ENCODE measurements at places on chromosomes 6 and 20. TPM values are rescaled to one million over a fixed set of nuclear protein-coding genes. Genes with fewer than 3 reads are reported as not detected.

- no peak for DNase-seq
These were observed 226.5 kb downstream of the ANKRD60 start for GRCh38 chr20:58001946-58002345.

DNA sequence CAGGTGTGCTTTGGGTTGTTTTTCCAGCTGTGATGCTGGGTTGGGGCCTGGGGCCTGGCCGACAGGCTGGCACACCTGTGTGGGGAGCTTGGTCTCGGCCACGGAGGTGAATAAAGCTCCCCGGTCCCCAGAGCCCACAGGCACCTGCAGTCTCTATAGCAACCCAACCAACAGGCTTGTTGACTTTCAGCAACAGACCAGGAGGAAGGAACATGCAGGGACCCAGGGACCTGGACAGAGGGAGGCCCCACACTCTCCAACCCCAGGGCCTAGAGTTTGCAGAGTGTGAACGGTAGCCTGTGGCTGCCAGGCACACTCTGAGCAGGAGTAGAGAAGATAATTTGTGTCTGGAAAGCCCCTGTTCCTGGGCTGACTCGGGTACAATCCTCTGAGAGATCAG lies 14.6 kb upstream of the SYNJ2 start:
- DNase-seq: no peak

- DNase-seq: no peak
These were observed 13.5 kb downstream of the STK35 start for GRCh38 chr20:2114990-2115681.

DNA sequence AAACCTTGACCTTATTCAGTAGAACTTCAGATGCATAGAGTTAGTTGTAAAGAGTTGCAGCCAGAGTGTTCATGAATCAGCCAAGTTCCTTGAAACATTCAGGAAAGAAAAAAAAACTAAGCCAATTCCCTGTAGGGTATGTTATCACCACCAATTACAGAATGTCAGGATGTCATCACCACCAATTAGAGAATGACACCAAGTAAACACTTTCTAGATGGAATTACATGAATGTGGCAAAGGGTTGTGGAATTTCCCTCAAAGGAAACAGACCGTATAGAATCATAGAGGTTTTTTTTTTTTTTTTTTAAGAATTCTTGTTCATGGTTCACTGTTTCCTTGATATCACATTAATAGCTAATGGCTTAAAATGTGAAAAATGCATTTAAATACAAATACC lies 472.1 kb upstream of the RNF217 start:
- DNase-seq: no peak

HLA-DMA gene
- 13.3 TPM for polyA plus RNA-seq

DNA sequence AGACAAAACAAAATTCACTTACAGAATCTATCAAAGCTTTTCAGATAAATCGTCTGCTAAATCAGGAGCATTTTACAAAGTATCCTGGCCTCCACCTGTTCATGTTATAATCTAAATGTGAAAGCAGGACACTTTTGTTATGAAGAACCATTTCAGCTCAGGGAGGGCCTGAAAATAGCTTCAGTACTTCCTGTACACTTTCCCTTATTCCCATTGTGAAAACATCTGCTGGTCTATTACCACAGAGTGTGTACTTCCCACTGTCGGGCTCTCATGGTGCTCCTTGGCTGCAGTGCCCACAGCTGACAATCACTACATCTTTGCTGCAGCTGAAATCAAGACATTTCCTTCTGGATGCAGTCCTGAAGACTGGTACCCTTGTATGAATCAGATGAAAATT lies 128.1 kb downstream of the OPRM1 start:
- DNase-seq: no peak

TAP1 gene
- polyA plus RNA-seq: 11.9 TPM

GRCh38 chr6:5850848-5851255 lies 155.9 kb downstream of the NRN1 start:
- DNase-seq: no peak

APOBEC2 gene
- polyA plus RNA-seq: 0.38 TPM

CRIP3 gene
- polyA plus RNA-seq: 2.2 TPM

BPIFB1 gene
- not detected for polyA plus RNA-seq

- no peak for DNase-seq
These were observed 388.0 kb downstream of the GJA1 start for GRCh38 chr6:121823437-121823851.

GRCh38 chr6:31083742-31084354 lies 28.5 kb downstream of the C6orf15 start:
- no peak for DNase-seq

DNA sequence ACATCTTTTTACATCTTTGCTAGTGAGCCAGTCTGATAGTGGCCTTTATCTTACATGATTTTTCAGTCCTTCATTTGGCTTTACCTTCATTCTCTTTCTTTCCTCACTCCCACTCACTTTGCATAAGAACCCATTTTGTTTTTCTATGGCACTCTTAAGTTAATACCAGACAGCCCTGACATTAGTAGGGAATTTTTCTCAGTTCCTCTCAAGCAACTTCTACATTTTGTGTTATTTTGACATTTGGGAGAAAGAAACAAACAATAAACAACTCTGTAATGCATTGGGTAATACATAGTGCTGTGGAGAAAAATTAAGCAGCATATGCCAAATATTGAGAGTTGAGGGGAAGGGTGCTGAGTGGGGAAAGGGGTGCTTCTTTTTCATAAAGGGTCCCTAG lies 524.1 kb upstream of the JAG1 start:
- no peak for DNase-seq

MUCL3 gene
- 0.13 TPM for polyA plus RNA-seq

- no peak for DNase-seq
These were observed 148.1 kb downstream of the MOXD1 start for GRCh38 chr6:132253211-132253610.

DNA sequence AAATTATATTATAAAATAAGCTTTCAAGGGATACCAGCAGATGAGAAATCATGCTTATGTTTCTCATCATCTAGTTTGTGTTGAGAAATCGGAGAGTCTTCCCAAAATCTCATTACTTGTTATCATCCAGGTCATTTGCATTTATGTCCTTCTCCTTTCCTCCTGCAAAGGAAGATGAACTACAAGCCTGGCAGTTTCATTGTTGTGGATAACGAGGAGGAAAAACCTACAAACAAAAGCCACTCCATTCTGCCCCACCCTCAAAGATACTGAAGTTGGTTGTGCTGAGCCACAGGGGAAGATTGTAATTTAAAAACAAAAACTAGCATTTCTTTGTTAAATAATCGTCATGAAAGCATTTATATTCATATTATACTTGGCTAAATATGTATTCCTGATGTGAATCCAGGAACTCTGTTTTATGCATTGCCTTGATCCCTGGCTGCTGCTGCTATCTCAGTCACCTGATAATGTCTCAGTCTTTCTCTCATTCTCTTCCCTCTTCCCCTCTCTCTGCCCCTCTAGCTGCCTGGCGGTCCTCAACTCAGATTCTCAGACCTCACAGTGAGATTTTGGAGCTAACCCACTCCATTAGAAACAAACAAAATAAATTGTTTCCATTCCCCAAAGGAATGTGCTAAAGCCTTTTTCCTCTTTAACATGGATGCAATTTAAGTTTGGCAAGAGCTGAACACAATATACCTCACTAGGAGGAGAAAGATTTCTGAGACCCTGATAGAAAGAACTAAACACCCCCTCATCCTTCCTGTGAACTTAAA lies 185.3 kb downstream of the ADAT2 start:
- DNase-seq: no peak

GRCh38 chr6:20061952-20062351 lies 150.3 kb downstream of the MBOAT1 start:
- no peak for DNase-seq

KLC4 gene
- polyA plus RNA-seq: 50.0 TPM

DNA sequence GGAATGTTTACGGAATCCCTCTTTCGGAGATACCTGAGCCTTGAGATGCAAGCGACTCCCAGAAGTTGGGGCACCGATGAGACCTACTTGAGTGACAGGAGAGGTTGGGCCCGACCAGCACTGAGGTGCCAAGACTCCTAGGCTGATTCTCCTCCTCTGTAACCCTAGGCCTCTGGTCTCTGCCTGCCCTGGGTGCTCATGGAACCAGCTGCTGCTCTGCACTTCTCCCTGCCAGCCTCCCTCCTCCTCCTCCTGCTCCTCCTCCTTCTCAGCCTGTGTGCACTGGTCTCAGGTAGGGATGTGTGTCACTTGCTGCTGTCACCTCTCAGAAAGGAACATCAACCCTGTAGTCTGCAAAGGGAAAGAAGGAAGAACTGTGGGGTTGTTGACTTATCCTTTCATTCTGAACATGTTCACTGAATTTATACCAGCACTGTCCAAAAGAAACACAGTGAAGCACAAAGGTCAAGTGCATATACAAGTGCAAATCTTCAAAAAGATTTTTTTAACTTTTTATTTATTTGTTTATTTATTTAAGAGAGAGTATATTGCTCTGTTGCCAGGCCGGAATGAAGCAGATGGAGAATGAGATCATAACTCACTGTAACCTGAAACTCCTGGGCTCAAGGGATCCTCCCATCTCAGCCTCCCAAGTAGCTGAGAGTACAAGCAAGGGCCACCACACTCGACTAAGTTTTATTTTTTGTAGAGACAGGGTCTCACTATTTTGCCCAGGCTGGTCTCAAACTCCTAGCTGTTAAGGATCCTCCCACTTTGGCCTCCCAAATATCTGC lies 913 bp downstream of the BTN2A2 start:
- DNase-seq: peak; percentile 25

GRCh38 chr6:38528196-38528965 lies 111.3 kb downstream of the BTBD9 start:
- DNase-seq: no peak

DEFB124 gene
- not detected for polyA plus RNA-seq

DNA sequence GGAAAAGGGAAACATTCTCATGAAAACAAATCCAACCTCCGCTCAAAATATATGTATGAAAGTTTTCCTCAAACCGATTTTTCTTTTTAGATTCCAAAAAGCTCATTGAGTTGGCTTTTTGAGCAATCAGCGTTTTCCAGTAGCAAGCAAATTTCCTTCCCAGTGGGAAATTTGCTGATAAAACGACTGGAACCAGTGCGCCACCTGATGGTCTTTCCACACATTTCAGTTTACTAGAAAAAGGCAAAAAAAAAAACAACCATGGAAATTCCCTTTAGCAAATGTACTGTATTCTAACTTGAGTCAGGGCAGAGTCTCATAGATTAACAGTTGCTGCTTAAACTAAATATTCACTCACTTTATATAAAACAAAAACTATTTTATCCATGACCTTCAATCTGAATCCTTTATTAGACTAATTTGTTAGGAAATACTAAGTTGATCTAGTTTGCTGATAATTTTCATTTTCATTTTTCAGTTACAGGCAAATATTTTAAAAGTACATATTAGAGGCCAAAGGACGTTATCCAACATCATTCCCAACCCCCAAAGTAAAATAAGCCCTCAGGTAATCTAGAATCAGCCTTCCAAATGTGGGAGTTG lies 271.5 kb downstream of the FOXA2 start:
- DNase-seq: peak; percentile 28

TBP gene
- polyA plus RNA-seq: 20.8 TPM

DNA sequence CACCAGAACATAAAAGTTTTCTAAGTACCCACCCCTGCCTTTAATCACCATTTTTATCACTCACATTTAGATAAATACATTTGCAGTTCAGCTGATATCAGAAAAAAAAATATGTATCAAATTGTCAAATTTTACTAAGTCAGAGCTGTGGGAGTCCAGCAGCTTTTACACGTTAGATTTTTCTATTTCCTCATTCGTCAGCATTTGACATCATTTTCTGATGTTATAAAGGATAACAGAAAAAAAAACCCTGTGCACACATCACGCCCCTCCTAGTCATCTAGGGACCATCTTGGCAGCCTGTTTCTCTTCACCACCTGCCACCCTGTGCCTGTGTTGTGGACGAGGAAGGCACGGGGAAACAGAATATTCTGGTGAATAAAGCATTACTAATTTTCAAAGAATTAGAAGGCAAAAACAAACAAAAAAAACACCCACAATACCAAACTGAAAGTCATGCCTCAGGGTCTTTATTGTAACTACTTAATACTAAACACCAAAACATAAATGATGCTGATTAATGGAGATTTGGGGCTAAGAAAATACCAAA lies 12.4 kb downstream of the B4GALT5 start:
- DNase-seq: no peak

GRCh38 chr6:47476781-47477496 lies 650 bp upstream of the CD2AP start:
- DNase-seq: no peak

- no peak for DNase-seq
These were observed 9.7 kb downstream of the FUCA2 start for GRCh38 chr6:143501851-143502250.

GRCh38 chr6:17281100-17281496 lies at the start of gene RBM24:
Gene RBM24 (plus strand): TSS chr6:17281361. CDS start chr6:17281582, 221 bp downstream.
- DNase-seq: peak; percentile 42

DNA sequence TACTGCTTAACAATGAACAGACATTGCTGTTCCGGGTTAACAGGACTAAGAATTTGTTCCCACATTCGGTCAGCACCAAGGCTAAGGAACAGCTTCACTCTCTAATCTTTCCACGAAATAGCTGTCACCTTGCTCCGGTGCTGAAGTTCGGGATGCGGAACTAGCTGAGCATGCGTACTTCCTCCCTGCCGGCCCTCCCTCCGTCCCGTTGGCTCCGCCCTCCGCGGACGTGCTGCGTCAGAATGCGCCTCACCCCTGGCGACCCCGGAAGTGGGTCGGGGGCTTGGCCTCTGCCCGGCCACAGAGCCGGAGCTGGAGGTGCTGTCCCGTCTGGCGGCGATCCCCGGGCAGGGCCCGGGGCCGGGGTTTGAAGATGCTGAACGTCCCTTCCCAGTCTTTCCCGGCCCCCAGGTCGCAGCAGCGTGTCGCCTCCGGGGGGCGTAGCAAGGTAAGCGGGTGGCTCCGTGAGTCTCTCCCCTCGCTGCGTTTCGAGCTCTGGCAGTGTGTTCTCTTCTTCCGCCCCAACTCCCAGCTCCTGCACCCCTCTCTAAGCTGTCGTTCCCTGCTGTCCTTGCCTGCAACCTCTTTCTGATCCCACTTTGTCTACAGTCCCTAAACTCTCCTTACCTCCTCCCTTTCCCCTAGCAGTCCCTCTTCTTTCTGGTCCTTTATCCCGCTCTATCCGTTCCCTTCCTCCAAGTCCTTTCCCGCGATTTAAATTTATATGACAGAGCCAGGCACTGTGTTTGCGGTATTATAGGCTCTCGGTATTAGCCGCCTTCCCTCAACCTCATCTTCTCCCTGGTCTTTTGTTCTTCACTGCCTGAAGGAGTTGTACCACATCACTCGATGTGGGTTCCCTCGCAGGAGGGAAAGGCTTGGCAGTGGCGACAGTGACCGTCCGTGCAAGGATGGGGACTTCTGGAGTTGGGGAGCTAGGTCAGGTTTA lies at the start of gene CYB5R4:
Gene CYB5R4, plus strand, starts transcription at position 280 of the 949 bp plus-strand sequence. Its CDS starts 94 bp downstream, at position 374.
- DNase-seq: peak; percentile 91

LY6G6F gene
- polyA plus RNA-seq: 0.21 TPM

GRCh38 chr6:70901324-70901723 lies 55.5 kb downstream of the B3GAT2 start:
- no peak for DNase-seq

GRCh38 chr6:62367601-62368000 lies 81.6 kb upstream of the KHDRBS2 start:
- DNase-seq: no peak

TGM3 gene
- 0.98 TPM for polyA plus RNA-seq

DNA sequence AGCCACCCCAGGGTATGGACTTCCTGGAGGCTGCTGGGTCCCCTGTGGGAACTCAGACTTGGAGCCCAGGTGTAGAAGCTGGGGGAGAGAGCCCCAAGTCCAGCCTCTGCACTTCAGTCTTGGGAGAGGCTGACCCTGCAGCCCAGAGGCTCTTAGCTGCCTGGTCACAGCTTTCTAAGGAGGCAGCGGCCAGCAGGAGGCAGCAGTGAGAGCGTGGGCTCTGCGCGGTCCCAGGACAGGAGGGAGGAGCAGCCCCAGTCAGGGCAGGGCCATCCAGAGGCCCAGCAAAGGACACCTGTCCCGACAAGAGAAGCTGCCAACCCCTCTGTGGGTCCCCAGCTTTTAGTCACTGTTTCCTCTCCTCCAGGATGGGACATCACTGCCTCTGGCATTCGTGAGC lies 9.4 kb downstream of the TREML2 start:
- no peak for DNase-seq
